ENCODE measurements at places on chromosomes 7 and 10.

- no peak for DNase-seq
Measured at GRCh38 chr10:22476601-22477321, 131.5 kb downstream of the SPAG6 start.

DNA sequence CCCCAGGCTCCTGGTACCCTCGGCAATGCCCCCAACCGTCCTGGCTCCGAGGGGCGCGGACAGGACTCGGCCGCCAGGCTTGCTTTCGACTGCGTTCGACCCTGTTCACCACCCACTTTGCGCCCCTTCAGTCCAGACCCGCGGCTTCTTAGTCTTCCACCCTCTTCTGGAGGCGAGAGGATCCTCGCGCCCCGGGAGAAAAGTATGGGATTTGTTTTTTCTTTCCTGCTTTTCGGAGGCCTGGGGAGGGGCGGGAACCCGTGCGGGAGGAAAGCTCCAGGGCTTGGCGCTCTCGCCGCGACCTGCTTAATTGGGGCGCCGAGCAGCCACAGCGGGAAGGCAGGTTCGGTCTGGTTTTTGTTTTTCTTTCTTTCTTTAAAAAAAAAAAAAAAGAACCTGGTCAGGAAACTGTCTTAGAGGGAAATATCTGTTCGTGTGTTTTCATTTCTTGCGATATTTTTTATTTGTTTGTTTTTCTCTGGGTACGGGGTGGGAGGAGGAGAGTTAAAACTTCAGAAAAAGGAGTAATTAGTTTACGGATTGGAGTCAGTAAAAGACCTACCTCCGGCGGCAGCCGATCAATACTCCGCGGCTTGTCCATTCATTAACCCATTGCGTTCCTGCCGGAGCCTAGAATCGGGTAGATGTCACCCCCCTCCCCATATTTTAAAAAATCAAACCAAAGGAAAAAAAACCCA, 1.6 kb downstream of the EMX2 start:
- peak; percentile 61 for DNase-seq

GRCh38 chr7:131431289-131431688, 103.6 kb downstream of the MKLN1 start:
- DNase-seq, result no peak

DNA sequence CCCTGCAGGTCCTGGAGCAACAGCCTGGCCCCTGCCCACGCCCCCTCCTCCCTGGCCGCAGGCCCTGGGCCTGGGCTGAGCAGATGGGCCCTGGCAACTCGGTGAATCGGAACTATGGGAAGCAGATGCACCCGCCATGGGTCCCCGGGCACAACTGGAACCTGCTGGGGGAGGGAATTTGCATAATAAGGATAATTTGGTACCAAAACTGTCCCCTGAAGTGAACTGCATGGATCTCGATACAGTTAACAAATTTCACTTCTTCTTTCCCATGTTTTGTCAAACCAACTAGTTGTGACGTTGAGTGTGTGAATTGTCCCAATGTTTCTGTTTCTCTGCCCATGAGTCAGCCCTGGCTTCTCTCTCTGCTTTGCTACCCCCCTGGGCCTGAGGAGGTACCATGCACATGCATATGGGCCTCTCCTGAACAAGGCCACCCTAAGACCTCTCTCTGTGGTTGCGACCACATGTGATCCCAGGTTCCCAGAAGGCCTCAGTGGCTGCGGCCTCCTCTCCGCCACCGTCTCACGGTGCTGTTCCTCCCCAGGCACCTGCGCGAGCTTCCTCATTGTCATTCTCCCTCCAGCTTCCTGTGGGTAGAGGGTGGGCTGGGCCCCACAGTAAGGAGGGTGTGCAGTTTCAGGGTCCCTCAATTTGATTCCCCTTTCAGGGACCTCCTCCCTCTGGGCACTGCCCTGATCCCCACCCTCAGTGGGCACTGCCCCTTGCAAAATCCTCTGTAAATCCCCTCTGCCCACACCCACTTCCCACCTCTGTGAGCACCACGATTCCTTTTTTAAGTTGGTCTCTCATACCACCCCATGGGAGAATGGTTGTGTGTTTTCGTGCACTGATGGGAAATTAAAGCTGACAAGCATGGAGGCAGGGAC, 40.0 kb downstream of the FIGNL1 start:
- no peak for DNase-seq

- no peak for DNase-seq
Measured at GRCh38 chr7:128389618-128390329, 20.0 kb downstream of the IMPDH1 start.

GRCh38 chr7:34165466-34165865, 260.1 kb downstream of the BMPER start:
- DNase-seq, result no peak

DNA sequence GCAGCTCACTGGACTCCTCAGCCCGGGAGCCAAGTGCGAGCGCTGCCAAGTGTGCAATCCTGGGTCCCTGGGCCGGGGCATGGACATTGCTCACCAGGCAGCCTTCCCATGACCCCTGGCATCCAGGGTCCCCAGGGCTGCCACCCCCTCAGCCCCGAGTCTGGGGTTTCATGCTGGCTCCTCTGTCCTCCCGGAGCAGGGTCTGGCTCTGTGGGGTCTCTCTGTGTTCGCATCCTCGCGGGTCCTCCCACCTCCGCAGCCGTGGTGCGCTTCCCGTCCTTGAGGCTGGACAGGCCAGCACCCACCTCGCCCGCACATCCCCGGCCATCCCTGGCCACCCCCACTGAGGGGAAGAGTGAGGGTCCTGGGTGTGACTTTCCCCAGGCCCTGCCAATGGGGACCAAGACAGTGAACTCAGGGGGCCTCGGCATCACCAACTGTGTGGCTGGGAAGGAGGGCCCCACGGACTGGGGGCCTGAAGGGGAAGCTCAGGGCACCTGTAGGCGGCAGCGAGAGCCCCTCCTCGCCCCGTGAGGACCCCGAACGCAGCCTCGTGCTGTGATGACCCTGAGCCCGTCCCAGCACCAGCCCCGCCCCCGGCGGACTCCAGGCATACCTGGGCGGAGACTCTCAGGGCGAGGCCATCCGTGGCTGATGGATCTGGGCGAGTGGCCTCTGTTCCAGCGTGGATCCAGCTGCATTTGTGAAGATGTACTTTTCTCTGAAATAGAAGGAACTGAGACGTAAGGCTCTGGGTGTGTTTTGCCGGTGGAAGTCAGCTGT, 50.3 kb upstream of the CFAP46 start:
- DNase-seq, result no peak

DNA sequence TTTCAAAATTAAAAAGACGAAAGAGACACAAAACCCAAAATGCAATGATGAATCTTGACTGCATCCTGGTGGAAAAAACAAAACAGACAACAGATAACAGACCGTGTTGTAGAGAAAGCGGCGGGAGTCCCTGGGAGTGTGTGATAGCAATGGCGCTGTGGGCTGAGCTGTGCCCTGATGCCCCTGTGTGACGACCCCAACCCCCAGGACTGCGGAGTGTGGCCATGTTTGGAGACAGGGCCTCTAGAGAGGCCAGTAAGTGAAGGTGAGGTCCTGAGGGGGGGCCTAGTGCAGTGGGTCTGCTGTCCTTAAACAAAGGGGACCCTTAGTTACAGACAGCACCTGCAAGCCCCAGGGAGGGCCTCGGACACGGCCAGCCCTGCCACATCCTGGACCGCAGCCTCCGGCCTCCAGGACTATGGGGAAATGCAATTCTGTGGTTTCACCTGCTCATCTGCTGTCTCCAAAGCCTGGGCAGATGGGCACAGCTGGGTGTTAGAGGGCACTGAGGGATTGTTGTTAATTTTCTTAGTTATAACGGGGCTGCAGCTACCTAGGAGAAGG, 277.7 kb downstream of the DNAJB6 start:
- DNase-seq, result no peak

DNA sequence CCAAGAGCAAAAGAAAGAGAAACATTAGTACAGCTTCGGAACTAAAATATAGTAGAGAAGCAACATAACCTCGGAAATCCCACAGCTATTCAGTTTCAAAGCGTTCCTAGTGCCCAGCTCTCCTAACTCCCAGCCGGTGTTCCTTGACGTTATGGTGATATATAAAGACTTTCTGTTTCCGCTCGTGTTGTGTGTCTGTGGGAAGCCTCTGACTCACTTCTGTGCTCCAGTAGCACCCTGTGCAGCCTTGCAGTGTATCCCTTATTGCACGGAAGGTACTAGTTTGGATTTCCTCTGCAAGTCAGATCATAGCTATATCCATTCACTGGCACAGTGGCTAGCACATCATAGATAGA, 535 bp downstream of the ASAH2B start:
- DNase-seq, result no peak

DNA sequence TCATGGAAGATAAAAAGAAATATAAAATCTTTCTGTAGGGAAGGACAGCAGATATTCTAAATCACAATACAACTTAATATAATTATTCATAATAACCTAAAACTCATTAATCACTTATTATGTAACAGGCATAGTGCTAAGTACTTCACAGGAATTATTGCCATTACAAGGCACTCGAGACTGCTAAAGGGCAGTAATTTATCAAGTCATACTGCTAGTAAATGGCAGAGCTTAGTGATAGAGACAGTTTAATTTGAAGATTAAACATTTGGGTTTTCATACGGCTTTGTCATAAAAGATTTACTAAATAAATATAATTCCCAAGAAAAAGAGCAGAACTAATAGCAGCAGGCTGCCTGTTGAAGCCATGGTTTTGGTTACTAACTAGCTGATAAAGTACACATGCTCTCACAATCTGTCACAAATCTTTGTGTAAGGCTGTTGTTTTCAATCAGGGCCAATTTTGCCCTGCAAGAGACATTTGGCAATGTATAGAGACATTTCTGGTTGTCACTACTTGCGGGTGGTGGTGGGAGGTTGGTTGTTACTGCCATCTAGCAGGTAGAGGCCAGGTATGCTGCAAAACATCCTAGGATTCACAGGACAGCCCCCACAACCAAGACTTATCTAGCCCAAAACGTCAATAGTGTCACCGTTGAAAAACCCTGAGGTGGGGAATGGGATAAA, 233.3 kb upstream of the CACNA2D1 start:
- DNase-seq, result no peak

DNA sequence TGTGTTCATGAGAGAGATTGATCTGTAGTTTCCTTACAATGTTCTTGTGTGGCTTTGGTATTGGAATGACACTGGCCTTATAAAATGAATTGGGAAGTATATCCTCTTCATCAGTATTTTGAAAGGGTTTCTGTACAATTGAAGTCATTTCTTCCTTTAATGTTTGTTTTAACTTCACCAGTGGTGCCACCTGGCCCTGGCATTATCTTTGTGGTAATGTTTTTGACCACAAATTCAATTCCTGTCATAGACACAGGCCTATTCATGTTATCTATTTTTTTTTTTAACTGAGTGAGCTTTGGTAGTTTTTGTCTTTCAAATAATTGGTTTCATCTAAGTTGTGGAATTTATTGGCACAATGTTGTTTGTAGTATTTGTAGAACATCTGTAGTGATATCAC, 127.7 kb downstream of the CDK14 start:
- no peak for DNase-seq

DNA sequence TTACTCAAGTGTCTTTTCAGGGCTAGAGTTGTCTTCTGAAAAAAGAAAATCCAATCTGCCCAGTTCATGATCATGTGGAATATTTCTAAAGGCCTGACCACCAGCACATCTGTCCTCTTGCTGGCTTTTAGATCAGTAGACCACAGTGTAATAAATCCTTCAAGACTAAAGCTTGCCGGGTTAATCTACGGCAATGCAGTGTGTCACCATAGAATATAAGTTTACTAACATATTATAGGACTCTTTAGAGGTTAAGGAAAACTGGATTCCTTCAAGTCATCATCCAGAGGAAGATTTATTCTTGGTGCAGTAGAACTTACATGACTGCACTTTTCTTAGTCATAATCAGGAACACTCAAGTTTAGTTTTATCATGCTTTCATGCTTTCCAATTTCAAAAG, 349.5 kb downstream of the SEMA3D start:
- DNase-seq, result no peak

GRCh38 chr10:6141296-6142151, 52.7 kb downstream of the RBM17 start:
- no peak for DNase-seq

- DNase-seq, result no peak
Measured at GRCh38 chr10:2777666-2778355, 289.5 kb upstream of the PFKP start.

- no peak for DNase-seq
Measured at GRCh38 chr10:14678637-14679036, 96.1 kb downstream of the FAM107B start.

- no peak for DNase-seq
Measured at GRCh38 chr7:55463686-55464262, 98.6 kb downstream of the LANCL2 start.

DNA sequence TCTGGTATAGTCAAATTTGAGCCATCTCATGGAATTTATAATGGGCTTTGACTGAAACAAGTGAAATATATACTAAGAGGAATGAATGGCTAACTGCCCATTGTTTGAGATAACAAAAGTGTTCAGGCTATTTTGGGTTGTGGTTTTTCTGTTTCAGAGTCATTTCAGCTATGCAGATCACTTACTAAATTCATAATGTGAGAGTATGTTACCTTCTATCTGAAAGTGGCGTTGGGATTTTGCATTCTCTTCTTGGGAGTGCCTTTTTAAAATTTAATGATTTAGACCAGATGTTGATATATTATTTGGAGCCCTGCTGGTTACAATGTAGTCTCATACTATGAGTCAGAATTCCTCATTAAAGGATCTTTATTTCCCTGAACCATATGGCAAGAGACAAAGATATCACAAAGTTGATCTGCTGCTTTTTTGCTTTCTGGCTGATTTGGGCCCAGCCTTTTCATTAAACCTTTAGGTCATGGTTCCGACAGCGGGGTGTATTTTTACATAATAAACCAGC, 10.4 kb downstream of the VCL start:
- DNase-seq, result no peak
